ENCODE measurements at places on chromosomes 6 and 20.
A peak's percentile ranks its signal among the peaks of the same experiment; 100 is the strongest.

DNA sequence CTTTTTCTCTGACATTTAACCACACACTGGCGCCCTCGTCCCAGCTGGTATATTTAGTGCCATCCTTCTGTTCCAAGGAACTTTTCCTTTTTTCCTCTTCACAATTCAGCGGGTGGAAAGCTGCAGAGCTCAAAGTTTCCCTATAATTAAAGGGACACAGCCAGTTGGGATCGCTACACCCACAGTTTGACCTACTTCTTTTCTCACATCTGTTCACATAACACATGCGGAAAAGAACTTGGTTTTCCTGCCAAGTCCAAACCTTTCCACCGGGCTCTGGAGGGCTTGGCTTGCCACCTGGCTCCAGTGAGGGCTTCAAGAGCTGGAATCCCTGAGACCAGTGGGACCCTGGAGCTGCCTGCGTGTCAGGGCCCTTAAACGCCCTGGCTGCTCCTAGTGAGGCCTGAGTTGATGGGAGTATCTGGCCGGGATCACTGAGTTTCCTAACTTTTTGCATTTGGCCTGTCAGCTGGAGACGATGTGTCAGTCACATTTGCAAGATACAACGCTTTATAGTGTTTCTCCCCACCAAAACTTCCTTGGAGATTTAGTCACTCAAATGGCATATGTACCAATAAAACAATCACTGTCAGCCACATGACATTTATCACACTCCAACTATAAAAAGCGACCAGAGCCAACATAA is 176.0 kb downstream of the SASH1 start:
- DNase-seq, result no peak

- DNase-seq, result no peak
These were observed 44.7 kb upstream of the ADIG start for GRCh38 chr20:38536310-38536709.

GRCh38 chr20:59830665-59831023 is 102.8 kb downstream of the SYCP2 start:
- DNase-seq, result no peak

- DNase-seq, result no peak
These were observed 123.2 kb downstream of the ELOVL4 start for GRCh38 chr6:79824202-79824601.

DNA sequence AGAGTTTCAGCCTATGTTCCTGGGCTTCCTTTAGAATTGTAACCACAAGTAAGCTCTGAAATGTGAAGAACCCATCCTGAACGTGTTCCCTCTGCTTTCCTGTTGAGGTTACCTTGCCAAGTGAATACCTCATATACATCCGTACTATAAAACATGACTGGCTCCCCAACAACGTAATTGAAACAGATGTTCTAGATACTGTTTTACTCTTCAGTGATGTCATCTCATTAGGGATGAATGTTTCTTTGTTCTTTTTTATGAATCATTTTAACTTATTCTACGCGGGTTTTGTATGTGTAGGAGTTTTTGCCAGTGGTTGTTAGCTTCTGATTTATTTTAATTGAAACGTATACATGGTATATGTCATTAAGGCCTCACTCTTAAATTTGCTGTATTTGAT is 166.8 kb downstream of the SAMD5 start:
- DNase-seq, result no peak

GRCh38 chr20:11957911-11958310 is 40.2 kb downstream of the BTBD3 start:
- DNase-seq, result no peak

DNA sequence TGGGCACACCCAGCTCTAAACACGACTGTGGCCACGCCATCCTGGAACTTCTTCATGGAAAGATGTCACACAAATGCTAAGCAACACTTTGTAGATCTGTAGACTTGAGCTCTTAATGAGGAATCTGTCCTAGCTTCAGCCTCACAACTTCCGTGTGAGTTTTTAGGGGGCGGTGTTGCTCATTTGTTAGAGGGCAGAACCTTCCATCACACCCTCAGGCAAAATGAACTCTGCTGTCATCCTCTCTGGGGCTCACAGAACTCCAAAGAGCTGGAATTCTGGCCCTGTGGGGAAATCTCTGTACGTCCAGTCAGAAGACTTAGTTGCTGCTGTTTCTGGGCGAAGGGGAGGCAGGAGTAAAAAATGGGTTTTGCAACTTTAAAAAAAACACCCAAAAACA is 49.8 kb downstream of the NRN1 start:
- no peak for DNase-seq

- no peak for DNase-seq
These were observed 86.7 kb upstream of the EMILIN3 start for GRCh38 chr20:41453010-41453950.

DNA sequence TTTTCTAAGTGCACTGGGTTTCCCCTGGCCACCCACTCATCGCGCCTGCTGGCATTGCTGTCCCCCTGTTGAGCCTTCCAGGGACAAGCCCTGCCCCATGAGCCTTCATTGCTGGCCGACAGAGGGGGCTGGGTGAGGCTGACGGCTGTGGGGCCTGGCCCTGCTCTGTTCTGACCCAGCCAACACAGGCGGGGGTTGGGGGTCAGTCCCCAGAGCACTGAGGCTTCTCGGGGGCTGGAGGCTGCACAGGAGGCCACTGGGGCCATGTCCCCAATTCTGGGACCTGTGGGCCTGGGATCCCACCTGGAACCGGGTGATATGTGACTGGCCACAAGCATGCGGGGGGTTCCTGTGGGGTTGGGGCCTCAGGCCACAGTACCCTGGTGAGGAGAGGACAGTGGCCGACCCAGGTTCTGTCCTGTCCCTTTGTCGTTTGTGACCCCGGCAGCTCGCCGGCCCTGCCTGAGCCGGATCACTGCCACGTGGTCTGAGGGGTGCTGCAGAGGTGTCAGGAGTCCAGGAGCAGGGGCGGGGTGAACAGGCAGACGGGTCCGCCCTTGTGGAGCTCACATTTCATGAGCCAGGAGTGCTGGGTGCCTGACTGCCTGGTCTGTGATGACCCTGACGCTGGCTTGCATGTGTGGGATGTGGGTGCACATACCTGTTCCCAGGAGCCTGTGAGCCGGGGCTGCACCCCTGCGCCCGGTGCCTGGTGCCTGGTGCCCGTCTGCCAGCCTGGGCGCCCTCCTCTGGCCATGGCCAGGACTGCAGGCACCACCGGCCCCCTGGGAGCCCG is 2.1 kb upstream of the COL20A1 start:
- no peak for DNase-seq

GRCh38 chr20:6038256-6038655 is 15.6 kb downstream of the LRRN4 start:
- no peak for DNase-seq

- no peak for DNase-seq
These were observed 12.4 kb downstream of the GRM1 start for GRCh38 chr6:146041282-146041681.

- no peak for DNase-seq
These were observed 19.9 kb downstream of the PSMG4 start for GRCh38 chr6:3278691-3279090.

- DNase-seq, result no peak
These were observed 247.8 kb downstream of the PRL start for GRCh38 chr6:22049002-22049401.

GRCh38 chr6:35790683-35791082 is 6.4 kb downstream of the CLPS start:
- no peak for DNase-seq

DNA sequence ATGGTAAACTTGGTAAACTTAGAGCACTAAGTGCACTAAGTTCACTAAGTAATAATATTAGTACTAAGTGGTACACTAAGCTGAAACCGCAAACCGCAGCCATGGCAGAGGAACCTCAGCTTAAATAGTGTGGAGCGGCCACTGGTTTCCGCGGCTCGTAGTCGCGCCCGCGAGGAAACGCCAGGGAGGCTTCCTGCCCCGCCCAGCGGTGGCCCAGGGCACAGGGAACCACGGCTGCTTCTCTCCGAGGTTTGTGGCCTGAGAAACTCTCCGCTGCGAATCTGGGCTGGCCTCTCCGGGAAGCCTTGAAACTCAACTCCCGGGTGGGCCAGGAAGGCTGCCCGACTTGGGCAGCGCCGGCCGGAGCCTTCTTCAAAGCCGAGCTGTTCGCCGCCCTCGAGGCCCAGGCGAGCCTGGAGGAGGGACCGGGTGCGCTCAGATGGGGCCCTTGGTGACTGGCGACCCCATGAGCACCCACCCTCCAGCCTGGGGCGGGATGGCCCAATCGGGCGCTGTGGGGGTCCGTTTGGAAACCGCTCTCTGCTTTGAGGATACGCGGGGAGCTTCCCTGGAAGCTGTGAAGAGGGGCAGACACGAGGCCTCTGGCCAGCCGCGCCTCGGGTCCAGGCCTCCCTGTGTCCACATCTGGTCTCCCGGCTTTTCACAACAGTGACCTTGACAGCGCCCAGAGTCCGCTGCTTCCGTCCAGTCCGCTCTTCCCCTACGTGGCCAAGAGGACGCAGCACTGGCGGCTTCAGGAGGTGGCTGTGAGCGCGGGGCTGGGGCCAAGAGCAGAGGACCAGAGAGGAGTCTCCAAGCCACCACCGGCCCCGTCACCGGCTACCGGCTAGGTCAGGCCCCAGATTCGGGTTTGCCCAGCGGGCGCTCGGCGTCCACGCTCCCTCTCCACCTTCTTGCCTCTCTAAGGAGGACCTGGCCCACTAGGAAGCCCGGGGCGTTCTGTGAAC is 25.4 kb upstream of the HLA-E start:
- no peak for DNase-seq

DNA sequence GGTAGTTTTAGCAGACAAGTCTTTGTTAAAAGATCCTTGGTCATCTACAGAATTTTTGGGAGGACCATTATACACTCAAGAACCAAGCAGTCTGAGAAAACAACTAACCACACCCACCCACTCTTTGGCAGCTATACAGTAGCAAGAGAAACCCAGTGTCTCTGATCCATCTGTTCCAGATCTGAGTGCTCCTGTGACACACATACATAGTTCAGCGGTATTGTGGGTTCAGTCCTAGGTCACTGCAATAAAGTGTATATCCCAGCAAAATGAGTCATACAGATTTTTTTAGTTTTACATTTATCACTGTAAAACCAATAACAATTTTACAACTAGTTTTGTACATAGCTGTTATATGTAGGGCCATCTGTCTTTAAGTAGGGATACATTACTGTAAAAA is 47.4 kb upstream of the PAK5 start:
- no peak for DNase-seq

DNA sequence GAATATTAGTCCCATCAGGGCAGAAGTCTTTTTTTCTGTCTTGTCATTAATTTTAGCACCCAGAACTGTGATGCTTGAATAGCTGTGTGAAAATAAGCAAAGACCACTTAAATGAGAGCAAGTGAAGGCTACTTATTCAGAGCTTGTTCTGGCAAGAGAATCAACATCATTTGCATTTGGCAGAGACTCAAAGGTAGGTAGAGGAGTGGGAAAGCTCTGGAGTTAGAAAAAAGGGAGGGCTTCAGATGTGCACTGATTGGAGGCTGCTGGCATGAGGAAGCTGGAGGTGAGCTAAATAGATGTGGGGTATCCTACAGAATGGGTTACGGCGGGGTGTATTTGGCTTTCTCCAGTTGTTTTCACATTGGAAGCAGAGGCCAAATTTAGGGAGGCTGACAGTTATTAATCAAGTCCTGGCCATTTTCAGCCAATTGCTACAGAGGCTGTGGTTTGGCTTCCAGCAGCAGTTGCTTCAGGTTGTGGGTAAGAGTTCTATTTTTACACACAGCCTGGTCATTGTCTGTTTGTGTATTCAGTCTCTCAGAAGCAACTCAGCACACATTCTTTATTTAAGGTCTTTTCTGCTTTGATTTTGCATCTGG is 254.3 kb downstream of the BTBD3 start:
- DNase-seq, result peak; percentile 97

GRCh38 chr6:148365041-148365440 is 22.4 kb downstream of the SASH1 start:
- no peak for DNase-seq

- DNase-seq, result no peak
These were observed 4.3 kb downstream of the PFDN4 start for GRCh38 chr20:54212226-54212625.

DNA sequence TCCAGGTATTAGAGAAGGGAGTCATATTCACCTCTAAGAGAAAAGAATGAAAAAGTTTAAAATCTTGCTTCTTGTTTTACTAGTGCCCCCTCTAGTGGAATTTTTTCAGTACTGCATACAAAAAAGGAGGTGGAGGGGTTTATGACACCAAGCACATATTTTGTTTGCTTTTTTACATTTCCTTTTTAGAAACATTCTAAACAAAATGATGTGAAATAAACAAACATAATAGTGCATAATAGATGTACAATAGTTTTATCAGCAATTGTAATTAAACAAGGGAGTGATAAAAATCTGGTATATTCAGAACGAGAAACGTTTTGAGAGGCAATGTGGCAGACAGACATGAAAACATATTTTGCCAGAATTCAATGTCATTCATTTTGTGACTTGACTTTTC is 111.0 kb upstream of the TFAP2D start:
- no peak for DNase-seq

GRCh38 chr6:71139249-71139648 is 149.4 kb upstream of the OGFRL1 start:
- no peak for DNase-seq

- DNase-seq, result no peak
These were observed 7.6 kb downstream of the GNAS-AS1 start for GRCh38 chr20:58843128-58843556.

DNA sequence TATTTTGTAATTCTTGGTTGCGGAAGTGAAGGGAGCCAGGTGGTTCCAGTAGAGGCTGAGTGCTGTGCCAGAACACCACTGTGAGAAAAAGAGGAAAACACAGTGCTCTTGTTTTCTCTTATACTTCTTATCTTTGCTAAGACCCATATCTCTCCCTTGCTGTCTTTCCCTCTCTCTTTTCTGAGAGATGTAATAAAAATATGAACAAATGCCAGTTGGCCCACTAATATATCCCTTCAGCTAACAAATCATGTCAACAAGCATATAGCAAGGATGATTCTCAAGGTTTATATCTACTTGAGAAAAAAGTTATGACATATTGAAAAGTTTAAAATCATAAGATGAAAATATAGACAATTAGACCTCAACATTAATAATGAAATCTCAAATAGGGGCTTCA is 758.3 kb downstream of the HDGFL1 start:
- DNase-seq, result no peak

- peak; percentile 58 for DNase-seq
These were observed 195.8 kb upstream of the ZNF184 start for GRCh38 chr6:27668442-27669294.

GRCh38 chr6:76633259-76633658 is 560.8 kb upstream of the IMPG1 start:
- DNase-seq, result no peak

All from NCI-H2081 treated with DMSO at 0.1 percent for 48 hours (cell line).